ENCODE measurements at places on chromosomes 12 and 14.

- no peak for DNase-seq
Observed at GRCh38 chr12:46698003-46698402, 127.8 kb downstream of the SLC38A4 start.

DNA sequence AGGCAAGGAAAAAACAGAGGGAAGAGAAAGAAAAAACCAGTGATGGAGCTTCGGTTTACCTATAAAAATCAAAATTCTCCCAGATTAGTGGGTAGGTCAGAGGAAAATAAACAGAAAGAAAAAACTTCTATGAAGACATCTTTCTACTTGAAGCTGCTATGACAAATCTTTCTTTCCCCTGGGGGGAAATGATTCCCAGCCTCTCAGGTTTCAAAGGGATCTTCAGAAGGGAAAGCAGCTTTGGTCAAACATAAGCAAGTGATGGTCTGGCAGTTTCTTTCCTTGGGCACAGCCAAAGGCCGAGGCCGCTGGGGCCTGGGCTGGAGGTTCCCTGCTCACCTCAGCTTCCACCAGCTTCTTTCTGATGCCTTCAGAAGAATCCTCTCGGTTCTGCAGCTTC is 104.5 kb downstream of the PRKAB1 start:
- no peak for DNase-seq

GRCh38 chr14:97602438-97603117 is 805.4 kb downstream of the VRK1 start:
- DNase-seq: no peak

DNA sequence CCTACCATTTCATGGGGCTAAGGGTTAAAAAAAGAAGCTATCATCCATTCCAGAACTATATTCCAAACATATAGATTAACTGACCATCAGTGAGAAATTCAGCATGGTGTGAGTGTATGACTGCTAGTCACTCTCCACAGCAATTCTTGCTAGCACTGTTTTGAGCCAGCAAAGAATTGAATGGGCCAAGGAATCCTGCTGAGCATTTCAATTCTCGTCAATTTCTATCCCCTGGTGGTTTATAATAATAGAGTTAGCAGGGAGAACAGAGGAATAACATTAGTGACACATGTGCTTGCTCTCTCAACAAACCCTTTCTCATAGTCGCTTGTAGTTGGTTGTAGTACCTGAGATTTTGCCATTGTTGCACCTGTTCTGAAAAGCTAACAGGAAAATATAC is 7.2 kb downstream of the MBIP start:
- no peak for DNase-seq

- DNase-seq: no peak
Observed at GRCh38 chr14:54532111-54533012, 22.7 kb downstream of the CGRRF1 start.

DNA sequence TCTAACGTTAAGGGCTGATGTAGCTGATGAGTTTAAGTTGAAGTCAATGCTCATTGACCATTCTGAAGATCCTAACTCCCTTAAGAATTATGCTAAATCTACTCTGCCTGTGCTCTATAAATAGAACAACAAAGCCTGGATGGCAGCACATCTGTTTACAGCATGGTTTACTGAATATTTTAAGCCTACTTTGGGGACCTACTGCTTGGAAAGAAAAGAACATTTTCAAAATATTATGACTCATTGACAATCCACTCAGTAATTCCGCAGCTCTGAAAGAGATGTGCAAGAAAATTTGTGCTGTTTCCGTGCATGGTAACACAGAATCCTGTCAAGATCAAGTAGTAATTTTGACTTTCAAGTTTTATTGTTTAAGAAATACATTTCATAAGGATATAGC is 35.0 kb upstream of the NAV3 start:
- DNase-seq: no peak

- no peak for DNase-seq
Observed at GRCh38 chr12:61896436-61896835, 363.8 kb upstream of the USP15 start.

GRCh38 chr14:95488376-95489213 is 27.9 kb downstream of the SYNE3 start:
- DNase-seq: no peak

DNA sequence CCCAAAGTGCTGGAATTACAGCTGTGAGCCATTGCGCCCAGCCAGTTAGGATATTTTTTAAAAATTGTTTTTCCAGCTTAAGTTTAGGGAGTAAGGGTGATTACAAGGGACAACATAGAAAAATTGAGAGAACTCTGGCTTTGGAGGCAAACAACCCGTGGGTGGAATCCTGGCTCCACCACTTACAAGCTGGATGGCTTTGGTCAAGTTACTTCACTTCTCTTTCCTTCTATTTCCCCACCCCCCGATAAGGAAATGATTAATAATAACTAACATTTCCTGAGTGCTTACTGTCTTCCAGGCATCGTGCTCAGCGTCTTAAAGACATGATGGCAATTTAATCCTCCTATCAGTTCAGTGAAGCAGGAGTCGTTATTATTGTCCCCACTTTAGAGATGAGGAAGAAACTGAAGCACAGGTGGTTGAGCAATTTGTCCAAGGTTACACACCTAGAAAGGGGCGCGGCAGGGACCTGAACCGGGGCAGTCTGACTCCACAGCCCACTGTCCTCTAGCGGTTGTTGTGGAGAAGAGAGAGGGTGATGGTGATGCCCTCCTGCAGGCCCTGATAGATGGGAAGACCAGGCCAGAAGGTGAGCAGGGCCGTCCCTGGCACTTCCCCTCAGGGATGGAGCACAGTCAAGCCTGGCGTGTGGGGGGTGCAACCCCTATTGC is 16.7 kb upstream of the FAIM2 start:
- DNase-seq: no peak

DNA sequence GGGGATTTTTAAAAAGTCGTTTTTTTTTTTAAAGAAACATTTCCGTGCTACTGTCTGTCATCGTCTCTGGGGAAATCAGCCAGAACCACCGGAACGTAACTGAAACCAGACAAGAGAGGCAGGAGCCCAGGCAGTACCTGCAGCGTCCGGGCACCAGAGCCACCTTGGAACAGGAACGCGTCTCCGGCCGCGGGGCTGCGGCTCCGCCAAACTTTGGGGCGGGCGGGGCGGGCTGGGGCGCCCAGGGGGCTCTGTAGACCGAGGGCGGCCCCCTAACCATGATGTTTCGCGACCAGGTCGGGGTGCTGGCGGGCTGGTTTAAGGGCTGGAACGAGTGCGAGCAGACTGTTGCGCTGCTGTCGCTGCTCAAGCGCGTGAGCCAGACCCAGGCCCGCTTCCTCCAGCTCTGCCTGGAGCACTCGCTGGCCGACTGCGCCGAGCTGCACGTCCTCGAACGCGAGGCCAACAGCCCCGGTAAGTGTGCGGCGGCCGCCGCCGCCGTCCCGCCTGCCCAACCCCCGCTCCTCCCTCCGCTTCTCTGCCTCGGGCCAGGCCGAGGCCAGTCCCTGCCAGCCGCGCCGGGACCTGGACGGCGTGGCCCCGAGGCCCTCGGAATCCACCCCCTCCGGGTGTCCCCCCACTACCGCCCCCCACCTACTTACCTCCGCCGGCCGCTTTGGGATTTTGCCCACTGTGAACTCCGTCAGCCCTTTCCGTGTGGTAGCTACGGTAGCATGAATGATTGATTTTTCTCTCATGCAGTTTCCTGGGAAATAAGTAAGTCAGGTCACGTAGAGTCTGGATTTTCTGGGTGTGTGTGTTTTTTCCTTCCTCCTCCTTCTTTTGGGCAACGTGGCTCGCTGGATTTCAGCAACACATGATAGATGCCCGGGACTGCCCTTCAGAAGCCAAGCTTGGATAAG is 972 bp downstream of the SAMD4A start:
- DNase-seq: peak; percentile 83

DNA sequence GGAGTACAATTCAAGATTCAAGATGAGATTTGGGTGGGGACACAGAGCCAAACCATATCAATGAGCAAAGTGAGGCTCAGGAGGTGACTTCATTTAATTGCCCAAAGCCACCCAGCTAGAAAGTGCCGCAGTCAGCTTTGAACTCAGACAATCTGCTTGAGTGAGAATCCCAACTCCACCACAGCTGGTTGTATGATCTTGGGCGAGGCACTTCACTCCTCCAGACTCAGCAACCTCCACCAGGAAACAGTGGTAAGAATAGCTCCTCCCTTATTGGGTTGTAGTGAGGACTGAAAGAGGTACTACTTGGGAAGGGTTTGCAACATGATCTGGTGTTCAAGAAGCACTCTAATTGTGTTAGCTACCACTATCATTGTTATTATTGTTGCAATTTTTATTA is 129.2 kb upstream of the RFLNA start:
- no peak for DNase-seq

Measured in left hindlimb (tissue), 1 donor.